ENCODE measurements at places on chromosomes 4 and X.

DNA sequence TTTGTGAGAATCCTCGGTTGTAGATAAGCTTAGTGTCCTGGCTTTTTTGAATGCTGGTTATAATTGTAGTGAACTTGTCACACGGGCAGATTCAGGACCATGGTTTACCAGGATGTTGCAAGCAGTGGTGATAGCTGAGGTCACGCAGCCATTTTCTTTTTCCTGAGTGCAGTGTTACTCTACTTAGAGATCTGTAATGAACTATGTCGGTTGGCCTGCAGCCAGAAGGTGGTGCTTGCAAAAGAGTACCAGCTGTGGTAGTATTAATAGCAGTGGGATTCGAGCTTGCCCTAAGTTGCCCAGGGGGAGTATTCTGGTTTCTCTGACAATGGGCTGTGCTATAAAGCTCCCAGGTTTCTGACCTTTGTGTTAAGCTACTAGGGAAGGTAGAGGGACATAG lies 368.9 kb downstream of the SLITRK2 start:
- no peak for DNase-seq

GRCh38 chr4:25852103-25852502 lies 10.7 kb downstream of the SEL1L3 start:
- no peak for DNase-seq

GRCh38 chrX:75522565-75523431 lies at the start of gene ZDHHC15:
Gene ZDHHC15 (minus strand): TSS chrX:75523037. CDS start chrX:75523024, 13 bp downstream.
- peak; percentile 37 for DNase-seq

GRCh38 chr4:54090804-54091623 lies 8.9 kb upstream of the GSX2 start:
- DNase-seq = peak; percentile 25

DNA sequence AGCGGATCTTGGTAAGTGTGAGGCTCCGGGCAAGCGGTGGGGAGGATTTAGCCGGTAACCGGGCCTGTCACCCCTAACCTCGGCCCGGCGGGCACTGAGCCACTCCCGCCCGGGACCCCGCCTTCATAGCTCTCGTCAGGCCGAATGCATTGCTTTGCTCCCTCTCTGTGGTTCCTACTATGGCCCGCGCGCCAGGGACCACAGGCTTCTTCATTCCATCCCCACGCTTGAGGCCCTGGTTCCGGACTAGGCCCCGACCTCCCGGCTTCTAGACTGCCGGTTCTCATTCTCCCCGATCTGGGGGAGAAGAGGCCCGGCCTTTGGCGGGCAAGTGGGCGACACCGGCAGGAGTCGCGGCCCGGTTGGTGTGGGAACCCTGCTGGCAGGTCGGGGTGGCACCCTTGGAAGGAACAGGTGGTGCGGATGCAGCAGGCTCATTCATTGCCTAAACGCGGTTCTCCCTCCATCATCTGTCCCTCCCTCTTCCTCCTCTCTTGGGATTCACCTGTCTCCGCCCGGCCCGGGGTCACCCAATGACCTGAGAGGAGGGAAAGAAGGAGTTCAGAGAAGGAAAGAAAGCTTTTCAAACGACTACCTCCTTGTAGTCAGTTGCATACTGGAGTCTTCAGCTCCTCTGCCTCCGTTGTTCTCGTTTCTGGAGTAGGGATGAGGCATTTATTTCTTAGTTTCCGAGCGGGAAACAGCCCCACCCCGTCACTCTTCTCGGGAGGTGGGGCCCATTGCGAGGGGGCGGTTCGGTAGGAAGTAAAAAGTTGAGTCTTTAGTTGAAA lies at the start of gene NDUFC1:
TSS of gene NDUFC1 (minus strand) at position 657 of the 791 bp plus-strand sequence. CDS start 6,679 bp downstream, outside the sequence.
- DNase-seq = peak; percentile 55

DNA sequence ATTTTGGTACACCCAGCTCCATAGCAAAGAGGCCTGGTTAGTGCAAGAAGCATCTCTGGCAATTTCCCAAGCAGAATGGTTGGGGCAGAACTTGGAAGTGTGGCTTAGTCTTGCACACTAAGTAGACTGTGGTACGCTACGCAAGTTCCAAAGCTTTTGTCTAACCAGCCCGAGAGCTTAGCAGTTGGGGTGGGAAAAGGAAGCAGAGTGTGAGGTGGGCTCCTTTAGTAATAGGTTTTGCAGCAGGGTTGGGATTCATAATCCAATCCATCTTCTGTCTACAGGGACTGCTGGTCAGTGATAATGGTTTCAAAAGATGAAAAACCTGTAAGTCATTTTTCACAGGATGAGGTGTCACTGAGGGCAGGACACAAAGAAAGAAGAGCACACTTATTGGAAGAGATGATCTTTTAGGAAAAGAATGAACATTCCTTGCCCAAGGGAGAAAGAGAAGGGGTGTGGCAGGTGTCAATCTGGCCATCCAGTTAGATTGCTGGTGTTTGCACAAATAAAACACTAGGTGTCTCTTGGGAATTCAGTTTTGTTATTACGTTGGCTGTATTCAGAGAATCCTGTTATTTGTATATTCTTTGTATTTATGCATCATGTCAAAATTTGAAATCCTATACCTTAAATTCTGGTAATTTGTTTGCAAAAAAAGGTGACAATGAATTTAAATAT lies 244.3 kb downstream of the GPAT3 start:
- no peak for DNase-seq

GRCh38 chr4:24130637-24131036 lies 240.8 kb upstream of the PPARGC1A start:
- DNase-seq = no peak

DNA sequence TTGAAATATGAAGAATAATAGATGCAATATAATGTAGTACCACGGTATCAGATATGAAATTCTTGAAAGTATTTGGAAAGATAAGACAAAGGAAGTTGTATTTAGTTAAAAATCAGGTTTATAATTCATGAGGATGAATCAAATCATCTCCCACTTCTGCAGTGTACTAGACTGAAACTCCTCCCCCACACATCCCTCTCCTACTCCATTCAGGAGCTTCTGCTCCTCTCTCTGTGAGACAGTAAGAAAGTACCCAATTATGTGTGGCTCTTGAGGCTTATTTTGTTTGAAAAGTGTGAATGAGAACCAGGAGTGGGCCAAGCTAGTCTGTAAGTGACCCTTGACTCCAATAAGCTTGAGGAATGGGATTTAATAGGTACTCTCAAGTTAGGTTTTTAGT lies 9.5 kb downstream of the SLAIN2 start:
- no peak for DNase-seq

DNA sequence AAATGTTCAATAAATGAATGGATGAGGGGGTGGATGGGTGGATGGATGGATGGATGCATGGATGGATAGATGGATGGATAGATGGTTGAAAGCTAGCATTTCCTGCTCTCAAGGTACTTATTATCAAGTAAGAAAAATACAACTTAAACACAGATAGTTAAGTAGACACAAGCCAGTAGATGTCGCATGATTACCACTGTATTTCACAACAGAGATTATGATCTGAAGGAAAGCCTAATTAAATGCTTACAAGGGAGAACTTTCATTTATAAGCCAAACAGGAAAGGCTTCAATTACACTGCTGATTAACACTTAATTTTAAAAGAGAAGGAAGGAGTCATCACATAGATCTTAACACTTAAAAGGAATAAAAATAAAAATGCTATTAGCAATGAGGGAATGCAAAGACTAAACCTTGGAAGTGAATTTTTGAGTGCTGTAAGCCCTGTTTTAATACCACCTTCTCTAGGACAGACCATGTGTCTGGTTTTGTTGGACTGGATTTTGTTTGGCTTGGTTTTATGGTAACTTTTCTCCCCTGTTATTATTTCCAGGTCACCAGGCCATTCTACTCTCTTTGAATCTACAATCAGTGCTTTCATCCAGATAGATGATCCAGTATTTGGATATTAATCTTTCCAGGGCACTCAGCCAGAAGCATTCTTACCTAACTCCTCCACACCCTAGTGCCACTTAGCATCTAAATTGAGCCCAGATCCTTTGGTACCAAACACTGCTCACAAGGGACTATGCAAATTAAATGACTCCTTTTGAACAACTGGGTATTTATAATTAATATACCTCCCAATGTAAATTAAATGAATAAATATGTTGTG lies 75.5 kb upstream of the SLC39A8 start:
- DNase-seq = no peak

DNA sequence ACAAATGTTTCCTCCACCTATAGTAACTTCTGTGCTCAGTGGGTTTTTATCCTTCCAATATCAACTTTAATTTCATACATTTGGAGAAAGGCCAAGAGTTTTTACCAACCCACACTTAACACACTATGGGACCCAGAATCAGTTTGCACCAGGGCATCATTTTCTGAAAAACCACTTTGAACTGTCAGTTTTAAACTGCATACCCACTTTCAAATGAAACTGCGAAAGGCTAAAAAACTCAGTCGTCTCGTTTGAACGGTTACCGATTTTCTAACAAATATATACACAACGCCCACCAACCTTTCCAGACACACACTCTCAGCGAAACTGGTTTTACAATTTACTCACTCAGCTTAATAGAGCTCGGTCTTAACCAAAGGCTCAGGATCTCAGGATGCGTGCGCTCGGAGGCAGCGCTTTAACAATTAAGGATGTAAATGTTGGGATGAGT lies 376 bp downstream of the ABCG2 start:
- DNase-seq = no peak

DNA sequence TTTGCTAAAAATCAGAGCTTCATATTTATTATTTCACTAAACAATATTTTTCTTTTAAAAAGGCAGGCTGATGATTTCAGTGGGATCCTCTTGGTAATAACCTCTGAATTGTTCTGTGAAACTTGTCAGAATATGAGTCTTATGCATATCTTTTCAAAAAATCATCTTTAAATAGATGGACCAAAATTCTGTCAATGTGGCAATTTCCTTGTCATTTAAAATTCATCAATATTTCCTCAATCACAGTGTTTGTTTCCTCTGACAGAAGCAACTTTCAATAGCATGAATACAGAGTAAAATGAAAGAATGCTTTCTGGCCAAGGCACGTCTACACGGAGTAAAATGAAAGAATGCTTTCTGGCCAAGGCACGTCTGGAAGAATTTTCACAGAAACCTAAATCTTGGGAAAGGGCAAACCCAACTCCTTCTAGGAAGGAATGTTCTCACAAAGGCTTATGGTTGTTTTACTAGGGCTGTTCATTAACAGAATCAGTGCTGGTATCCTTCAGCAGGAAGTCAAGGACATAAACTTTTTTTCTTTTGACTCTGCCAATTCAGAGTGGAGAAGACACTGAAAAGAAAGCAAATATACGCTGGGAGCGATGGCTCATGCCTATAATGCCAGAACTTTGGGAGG lies 99.0 kb upstream of the GPR34 start:
- DNase-seq = no peak

Data from CD8-positive, alpha-beta memory T cell (primary cell).